Activated T-cell treated with anti-CD3 and anti-CD28 coated beads, Interleukin-2, amount 50 U/mL, for 1 hour (primary cell): ENCODE measurements at places on chromosomes 7 and 10.

- DNase-seq = no peak
Measured at GRCh38 chr7:154984601-154985188, 18.2 kb downstream of the PAXIP1 start.

DNA sequence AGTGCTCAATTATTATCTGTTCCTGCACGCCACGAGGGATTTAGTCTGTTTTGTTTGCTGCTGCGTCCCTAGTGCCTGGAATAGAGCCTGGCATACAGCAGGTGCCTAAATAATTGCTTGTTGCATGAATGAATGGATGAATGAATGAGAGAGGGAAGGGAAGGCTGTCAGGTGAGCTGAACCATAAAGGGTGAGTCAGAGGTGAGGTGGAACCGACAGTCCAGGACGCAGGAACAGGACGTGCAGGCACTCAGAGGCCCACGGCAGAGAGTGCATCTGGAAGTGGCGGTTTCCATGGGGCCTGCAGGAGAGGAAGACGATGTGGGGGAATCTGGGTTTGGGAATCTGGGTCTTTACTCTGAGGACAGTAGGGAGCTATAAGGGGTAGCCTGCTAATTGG, 17.7 kb upstream of the PPIF start:
- DNase-seq = no peak

- no peak for DNase-seq
Measured at GRCh38 chr7:78443811-78444210, 645.2 kb downstream of the PHTF2 start.

GRCh38 chr10:127040756-127041155, 135.5 kb downstream of the DOCK1 start:
- no peak for DNase-seq

DNA sequence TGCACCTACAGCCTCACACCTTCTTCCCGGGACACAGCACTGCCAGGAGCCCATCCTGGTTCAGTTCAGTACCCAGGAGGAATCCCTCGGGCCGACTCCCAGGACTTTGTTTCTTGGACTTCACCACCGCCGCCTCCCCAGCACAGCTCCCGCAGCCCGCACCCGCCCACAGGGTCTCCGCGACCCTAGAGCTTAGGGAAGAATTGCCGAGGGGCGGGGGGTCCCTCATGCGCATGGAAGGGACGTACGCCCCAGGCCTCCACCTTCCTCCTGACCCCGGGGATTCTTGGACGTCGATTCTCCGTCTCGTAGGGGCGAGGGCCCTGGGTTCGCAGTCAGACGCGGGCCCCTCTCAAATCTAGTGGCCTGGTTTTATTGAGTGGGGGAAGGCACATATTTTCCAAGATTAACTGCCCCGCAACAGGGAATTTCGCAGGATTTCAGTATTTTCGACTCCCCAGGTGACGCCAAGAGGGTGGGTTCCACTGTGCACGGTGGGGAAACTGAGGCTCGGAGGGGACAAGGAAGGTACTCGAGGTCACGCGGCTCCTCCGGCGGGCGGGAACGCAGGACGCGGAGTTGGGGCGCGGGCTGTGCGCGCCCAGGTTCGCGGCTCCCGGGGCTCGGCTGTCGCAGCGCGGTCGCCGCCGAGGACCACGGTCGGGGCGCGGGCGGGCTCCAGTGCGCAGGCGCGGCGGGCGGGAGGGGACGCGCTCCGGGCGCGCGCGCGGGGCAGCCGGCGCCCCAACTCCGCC, at the start of gene ADCY1:
Gene ADCY1 (plus strand): TSS at position 708 of the 755 bp plus-strand sequence. CDS start 176 bp downstream, outside the sequence.
- DNase-seq = no peak

- no peak for DNase-seq
Measured at GRCh38 chr10:104085801-104086400, at the start of gene COL17A1. COL17A1 (minus strand) TSS chr10:104085880; CDS start chr10:104080673, 5,207 bp downstream.

DNA sequence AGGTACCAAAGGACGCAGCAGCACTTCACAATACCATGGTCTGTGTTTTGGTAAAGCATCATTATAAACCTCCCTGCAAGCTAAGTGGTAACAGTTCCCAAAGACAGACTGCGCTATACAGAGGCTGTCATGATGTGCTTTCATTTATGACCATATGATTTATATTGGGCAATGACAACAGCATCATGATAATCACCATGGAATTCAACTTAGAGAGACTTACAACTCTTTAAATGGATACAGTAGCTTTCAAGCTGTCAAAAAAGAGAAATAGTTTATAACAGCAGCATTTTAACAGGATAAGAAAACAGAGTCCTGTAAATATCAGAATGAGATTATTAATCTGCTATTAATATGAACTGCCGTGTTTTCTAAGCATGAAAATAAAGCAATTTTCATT, 341.7 kb downstream of the GPR37 start:
- DNase-seq = no peak

GRCh38 chr7:116316838-116317628, 106.7 kb downstream of the TES start:
- DNase-seq = no peak

- DNase-seq = no peak
Measured at GRCh38 chr10:110613996-110614495, 30.1 kb upstream of the RBM20 start.

GRCh38 chr10:50373821-50374501, 122.6 kb upstream of the ASAH2 start:
- DNase-seq = no peak

DNA sequence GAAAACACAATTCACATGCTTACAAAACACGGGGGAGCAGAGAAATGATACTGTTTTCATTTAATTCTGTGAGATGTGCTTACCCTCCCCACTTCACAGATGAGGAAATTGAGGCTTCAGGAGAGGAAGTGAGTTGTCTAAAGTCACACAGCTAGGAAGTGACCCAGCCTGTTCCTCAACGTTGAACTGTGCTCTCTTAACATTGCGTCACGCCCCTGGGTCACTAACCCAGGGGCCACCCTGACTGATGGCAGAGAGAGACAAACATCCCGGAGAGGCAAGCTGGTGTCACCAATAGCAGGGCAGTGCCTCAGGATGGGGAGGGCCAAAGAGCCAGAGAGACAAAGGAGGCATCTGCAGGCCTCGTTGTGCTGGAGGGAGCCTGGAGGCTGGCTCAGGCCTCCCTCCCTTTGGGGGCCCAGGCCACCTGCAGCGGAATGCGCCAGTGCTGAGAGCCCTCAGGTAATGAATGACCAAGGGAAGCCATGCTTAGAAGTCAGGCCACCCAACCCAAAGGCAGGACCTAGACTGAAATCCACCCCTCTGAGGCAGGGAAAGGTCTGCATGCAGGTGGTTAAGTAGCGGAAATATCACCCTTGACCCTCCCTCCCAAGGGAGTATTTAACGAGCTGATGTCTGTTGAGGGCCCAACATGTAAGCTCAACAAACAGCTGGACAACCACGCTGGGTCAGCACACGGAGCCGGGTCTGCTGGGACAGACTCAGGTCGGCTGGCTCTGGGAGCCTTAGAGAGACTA, 81.3 kb downstream of the C10orf105 start:
- no peak for DNase-seq

DNA sequence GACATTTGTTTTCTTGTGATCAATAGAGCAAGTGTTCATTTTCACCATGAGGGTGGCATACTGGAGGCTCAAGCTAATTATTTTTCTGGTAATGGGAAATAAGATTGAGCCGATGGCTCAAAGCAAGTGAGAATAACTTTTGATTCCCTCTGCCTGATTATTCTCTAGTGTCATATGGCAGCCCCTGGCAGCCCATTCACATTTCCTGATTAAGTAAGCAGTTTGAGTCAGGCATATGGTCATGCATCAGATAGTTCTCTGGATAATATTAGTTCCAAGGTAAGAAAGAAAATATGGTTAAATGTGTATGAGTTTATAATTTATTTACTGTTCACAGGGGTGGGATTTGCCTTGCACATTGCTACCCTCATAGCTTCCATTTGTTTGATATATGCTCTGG, 109.2 kb downstream of the DYNC1I1 start:
- DNase-seq = no peak

GRCh38 chr7:37930226-37930948, 9.9 kb downstream of the EPDR1 start:
- no peak for DNase-seq

- DNase-seq = no peak
Measured at GRCh38 chr10:98268694-98269431, 869 bp upstream of the LOXL4 start.

- DNase-seq = no peak
Measured at GRCh38 chr7:135644729-135645128, 17.6 kb upstream of the STMP1 start.

DNA sequence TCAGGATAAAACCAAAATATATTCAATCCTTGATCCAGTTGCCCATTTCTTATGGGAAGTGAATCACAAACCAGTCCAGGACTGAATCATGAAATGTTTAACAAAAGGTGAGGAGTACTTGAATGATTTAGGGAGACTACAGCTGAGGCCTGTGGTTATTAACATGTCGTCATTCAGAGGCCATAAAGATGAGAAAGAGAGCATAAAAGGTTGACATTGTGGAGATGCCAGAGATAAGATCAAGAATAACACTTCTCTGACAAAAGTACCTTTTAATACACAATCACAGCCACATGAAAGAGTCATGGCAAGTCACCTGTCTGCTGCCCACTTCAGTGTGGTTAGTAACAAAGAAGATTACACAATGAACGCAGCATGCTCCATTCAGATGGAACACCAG, 1195.7 kb upstream of the SORCS1 start:
- no peak for DNase-seq

DNA sequence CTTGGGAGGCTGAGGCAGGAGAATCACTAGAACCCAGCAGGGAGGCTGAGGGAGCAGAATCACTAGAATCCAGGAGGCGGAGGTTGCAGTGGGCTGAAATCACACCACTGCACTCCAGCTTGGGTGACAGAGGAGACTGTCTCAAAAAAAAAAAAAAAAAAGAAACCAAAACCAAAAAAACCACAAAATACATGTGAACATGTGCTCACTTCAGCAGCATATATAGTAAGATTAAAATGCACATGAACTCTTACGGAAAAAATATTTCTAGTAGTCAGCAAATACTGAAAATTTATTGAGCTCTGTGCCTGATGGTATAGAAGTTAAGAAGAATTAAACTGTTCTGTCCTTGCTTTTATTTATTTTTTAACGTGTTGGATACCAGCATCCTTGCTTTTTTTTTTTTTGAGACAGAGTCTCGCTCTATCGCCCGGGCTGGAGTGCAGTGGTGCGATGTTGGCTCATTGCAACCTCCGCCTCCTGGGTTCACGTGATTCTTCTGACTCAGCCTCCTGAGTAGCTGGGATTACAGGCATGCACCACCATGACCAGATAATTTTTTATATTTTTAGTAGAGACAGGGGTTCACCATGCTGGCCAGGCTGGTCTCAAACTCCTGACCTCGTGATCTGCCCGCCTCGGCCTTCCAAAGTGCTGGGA, 9.6 kb upstream of the ZNF487 start:
- DNase-seq = no peak

DNA sequence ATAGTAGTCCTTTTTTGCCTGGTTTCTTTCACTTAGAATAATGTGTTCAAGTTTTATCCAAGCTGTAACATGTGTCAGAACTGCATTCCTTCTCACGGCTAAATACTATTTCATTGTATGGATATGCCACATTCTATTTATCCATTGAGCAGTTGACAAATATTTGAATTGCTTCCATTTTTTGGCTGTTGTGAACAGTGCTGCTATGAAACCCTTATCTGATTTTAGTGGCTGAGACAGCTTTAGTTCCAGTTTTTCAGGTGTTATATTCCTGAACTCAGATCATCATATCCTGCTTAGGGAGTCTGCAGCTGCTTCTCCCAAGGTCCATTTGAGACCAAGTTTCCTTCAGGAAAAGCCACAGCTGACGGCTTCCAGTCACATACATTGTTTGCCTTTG, 339.2 kb downstream of the GRID1 start:
- DNase-seq = no peak

DNA sequence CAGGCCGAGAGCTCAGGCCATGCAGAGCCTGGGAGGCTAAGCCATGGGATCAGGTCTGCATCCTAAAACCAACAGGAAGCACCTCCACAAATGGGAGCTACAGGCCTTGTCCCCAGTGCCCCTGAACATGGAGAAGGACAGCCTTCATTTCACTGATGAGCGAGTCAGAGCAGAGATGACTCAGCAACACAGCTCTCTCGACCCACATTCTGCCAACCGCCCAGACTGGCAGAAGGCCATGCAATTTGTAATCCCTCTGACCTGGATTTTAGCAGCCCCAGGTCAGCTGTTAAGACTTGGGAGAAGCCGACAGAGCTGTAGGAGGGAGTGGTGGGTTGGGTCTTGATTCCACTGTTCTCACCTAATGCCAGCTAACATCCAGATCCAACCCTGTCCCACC, 25.5 kb downstream of the VOPP1 start:
- DNase-seq = no peak

DNA sequence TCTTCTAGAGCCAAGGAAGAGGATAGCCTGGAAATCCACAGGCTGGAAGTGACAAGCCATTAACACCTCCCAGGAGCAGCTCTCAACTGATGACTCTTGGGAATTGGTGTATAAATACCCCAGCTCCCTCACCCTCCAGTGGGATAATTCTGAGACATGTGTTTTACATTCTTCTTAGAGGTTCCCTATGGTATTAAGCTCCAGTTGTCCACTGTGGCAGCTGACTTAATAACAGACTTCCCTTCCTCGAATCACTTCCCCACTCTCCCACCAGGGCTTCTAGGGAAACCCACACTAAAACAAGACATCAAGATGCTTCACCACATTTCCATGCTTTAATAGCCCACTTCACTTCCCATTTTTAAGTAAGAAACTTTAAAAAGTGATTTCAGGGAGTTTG, 47.2 kb downstream of the FAM107B start:
- DNase-seq = no peak

- DNase-seq = no peak
Measured at GRCh38 chr7:155917836-155918430, 105.7 kb upstream of the SHH start.

DNA sequence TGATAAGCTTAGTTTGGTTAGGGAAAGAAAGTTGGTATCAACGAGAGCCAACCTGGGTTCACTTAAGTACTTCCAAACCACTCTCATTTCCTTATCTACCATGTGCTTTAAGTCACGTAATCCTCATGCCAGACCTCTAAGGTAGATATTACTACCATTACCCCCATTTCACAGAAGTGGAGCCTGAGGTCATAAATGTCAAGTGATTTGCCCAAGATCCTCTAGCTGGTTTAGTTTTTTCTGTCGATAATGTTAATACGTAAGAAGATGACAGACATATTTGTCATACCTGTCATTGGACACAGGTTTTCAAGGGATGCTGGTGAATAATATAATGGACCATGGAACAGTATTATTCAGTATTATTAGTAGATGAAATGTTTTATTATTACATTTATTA, 197.4 kb upstream of the MKLN1 start:
- DNase-seq = no peak

- DNase-seq = no peak
Measured at GRCh38 chr7:108345710-108346336, 110.4 kb downstream of the NRCAM start.

GRCh38 chr7:75626954-75627353, 111.8 kb downstream of the HIP1 start:
- DNase-seq = no peak

DNA sequence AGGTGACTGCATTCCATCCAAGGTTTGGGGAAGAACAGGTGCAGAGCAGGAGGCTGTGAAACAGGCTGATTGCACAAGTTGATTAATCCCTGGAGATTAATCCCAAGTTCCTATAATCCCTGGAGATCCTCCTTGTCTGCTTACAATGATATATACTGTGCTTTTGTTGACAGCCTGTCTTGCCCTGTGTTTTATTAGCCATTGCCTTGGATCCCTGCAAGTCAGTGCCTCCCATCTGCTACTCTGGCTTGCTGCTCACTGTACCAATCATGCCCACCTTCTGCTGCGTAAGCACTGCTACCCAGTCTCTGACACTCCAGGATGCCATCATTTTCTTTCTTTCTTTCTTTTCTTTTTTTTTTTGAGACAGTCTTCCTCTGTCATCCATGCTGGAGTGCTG, 65.4 kb downstream of the ANKRD61 start:
- DNase-seq = no peak

GRCh38 chr7:70159121-70159520, 560.8 kb downstream of the AUTS2 start:
- no peak for DNase-seq
